Panc1 (cell line): ENCODE measurements at places on chromosomes 13 and 19. TPM values are rescaled to one million over a fixed set of nuclear protein-coding genes. Genes with fewer than 3 reads are reported as not detected.

Gene ZNF607
- total RNA-seq, result 17.3 TPM

Gene CA11
- total RNA-seq, result 12.6 TPM

Gene GNA15
- total RNA-seq, result 6.2 TPM

DNA sequence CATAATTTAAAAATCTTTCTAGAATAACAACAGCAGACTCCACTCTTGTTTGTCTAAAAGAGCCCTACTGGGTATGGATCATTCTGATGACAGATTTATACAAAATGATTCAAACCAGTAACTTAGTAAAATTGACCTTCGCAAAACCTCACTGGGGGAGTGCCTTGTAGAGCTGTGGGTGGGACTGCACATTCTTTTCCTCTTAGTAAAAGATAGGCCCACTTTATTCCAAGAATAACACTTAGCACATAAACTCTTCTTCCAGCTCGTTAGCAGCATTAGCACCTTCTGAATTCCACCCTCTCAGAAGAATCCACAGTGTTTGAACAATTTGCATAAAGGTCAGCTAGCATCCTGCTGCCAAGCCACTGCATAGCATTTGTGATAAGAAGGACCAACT, 106.8 kb downstream of the STOML3 start:
- H3K27me3 ChIP-seq, result no peaks in the 10 kb centered on the region
- no peaks in the 10 kb centered on the region for H3K36me3 ChIP-seq
- DNase-seq, result no peak
- no peak overlapping the region for H3K27ac ChIP-seq

DNA sequence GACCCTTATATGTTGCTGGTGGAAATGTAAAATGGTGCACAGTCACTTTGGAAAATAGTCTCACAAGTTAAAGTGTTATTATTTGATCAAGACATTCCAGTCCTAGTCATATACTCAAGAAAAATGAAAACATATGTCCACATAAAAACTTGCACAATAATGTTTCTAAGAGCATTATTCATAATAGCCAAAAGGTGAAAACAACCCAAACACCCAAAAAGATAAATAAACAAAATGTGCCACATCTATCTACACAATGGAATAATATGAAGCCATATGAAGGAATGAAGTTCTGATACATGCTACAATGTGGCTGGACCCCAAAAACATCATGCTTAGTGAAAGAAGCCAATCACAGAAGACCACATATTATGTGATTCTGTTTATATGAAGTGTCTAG, 14.4 kb upstream of the AKAP8 start:
- no peak overlapping the region for H3K4me3 ChIP-seq
- no peaks in the 10 kb centered on the region for H3K27me3 ChIP-seq
- no peaks in the 10 kb centered on the region; the same call in 1 of the 2 replicates for H3K36me3 ChIP-seq
- H3K4me1 ChIP-seq, result no peaks in the 10 kb centered on the region
- H3K27ac ChIP-seq, result no peak overlapping the region
- DNase-seq, result no peak

DNA sequence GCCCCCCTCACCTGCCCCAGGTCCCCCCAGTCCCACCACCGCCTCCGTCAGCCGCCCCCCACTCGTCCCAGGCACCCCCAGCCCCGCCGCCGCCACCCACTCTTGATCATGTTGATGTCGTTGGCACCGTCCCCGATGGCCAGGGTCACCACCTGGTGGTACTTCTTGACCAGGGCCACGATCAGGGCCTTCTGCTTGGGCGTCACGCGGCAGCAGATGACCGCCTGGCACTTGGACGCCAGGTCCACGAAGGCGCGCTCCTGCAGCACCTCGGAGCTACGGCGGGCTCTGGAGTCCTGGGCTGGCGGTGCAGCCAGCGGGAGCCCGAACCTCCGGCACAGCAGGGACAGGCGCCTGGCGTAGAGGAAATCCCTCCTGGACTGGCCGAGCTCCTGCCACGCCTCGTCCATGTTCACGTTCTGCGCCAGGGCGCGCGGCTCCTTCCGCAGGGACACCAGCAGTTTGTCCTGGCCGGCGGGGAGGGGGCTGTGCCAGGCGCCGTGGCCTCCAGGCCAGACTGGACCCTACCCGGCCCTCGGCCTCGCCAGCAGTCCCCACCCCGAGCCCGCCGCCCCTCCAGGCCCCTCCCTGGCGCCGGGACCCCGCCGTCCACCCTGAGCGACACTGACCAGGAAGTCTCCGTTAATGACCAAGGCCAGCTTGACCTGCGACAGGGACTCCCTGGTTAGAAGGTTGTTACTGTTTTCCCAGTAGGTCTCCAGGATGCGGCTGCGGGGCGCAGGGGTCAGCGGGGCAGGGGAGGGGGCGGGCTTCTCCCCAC, 22.6 kb downstream of the ATP8B3 start:
- H3K4me3 ChIP-seq, result peak overlapping the region; percentile 20; the same call in 1 of the 2 replicates
- no peaks in the 10 kb centered on the region for H3K36me3 ChIP-seq
- no peaks in the 10 kb centered on the region for H3K27me3 ChIP-seq
- no peak overlapping the region for H3K27ac ChIP-seq
- H3K4me1 ChIP-seq, result no peaks in the 10 kb centered on the region
